ENCODE measurements at places on chromosomes 2 and 18.
A peak's percentile ranks its signal among the peaks of the same experiment; 100 is the strongest.

DNA sequence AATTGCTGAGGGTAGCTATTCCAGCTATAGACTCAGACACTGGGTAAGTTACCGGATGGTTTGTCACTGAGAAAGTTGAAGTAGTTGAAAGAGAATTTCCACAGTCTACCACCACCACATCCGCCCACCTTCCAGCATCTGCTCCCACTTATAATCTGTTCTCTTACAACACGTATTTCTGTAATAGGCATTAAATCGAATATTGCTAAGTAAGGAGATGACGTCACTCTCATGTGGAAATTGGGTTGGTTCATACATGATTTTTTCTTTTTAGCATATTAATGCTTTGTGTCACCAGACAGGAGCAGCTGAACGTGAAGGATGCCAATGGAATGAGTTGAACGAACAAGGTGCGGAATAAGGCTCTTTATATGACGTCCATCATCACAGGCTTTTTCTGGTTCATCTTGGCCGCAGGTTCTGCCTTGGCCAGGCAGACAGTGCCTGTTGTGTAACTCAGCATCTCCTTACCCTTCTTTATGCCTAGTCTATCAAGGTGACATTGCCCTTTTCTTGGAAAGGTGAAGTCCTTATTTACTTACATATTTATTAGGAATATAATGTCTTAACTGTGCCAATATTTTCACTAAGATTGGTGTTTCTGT is 45.9 kb downstream of the THUMPD2 start:
- no peak for DNase-seq

DNA sequence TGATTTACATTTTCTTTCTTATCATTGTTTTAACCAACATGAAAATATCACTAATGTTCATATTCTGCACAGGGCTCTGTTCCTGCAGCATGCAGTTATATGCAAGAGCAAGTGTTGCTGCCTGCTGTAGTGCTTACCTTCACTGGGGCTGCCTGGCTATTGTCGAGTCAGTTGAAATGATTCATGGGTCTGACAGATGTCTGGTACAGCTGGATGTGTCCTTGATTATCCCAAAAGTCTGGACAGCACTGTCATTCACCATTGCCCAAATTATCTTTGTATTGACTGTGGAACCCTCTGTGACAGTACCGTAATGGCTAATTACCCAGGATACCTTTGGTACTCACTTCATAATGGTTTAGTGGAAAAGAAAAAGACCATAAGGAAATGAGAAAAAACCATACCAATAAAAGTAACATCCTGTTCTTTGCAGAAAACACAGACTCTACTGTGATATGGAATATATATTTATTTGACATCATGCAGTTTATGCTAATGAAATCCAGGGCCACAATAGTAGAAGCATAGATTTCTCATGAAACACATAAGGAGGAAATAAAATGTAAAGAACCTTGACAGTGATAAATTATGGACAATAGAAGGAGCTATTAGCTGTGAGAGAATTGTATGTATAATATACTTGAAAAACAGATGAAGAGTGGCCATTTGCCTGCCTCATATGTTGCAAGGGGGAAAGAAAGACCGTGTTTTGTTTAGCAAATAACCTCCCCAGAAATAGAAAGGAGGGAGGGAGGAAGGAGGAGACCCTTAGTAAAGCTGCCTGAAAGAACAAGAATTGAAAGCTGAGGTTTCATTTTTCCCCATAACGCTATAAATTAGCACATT is 249.8 kb upstream of the ATP5MC3 start:
- DNase-seq: peak; percentile 34

- no peak for DNase-seq
Observed at GRCh38 chr2:173983391-173983871, 18.3 kb upstream of the SP3 start.

GRCh38 chr18:22363867-22364463 is 53.8 kb downstream of the CTAGE1 start:
- DNase-seq: no peak

- no peak for DNase-seq
Observed at GRCh38 chr2:72765997-72766609, 59.7 kb downstream of the EXOC6B start.

DNA sequence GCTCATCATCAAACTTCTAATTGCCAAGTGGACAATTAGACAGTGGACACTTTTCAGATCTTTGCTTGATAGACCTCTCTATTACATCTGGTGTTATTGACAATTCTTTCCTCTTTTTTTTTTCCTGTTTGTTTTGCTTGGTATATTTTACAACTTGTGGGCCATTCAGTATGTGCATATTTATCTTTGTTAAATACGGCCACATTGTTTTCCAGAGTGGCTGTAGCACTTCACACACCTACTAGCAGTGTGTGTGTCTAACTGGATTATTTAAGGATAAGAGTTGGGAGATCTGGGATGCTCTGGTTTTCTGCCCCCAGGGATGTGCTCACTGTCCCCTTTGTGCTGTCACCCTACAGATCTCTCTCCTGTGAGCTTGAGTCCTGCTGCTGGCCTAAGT is 4.1 kb upstream of the SLC4A5 start:
- DNase-seq: no peak

DNA sequence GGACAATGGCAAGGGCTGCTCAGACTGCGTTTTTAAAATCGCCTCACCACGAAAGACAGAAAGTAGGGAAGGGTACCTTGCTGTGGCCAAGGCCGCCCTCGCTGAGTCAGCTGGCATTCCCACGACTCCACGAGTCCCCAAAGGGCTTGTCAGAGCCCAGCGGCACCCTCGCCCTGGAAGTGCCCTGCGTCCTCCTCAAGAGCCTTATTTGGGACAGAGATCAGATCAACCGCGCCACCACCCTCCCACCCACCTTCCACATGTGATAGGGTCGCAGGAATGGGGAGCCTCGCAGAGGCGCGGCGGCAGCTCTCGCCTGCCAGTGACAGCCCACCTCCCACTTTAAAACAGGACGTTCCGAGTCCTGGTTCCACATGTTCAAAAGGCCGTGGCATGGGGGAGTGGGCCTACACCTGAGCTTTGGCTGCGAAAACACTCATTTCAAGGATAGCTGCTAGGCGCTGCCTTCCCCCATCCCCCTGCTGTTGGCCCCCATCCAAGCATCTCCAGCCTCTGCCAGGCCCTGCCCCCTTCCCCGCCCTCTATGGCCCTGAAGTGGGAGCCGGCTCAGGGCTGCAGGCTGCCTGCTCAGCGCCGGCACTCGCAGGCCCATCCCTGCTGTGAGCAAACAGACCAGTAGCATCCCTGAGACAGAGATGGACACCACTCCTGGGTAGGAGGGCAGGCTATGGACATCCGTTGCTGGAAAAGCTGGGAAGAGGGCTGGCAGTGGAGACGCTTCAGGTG is 38.1 kb upstream of the ARHGEF4 start:
- no peak for DNase-seq

DNA sequence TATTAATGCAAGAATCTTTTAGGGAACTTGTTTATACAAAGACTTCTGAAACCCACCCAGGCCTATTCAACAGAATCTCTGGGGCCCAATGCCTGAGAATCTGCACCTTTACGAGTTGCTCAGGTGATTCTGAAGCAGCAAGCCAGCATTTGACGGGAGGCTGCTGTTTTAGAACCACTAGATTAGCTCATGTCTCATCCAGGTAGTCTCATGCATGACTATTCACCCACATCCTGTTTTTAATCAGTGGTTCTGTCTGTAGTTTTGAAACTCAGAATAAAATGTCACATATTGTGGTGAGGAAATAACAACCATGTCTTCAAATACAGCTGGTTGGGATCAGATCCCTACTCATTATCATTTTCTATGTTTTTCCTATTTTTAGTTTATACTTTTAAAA is 39.5 kb downstream of the CYTIP start:
- DNase-seq: peak; percentile 52

GRCh38 chr2:8821276-8822217 is 15.9 kb downstream of the KIDINS220 start:
- no peak for DNase-seq

DNA sequence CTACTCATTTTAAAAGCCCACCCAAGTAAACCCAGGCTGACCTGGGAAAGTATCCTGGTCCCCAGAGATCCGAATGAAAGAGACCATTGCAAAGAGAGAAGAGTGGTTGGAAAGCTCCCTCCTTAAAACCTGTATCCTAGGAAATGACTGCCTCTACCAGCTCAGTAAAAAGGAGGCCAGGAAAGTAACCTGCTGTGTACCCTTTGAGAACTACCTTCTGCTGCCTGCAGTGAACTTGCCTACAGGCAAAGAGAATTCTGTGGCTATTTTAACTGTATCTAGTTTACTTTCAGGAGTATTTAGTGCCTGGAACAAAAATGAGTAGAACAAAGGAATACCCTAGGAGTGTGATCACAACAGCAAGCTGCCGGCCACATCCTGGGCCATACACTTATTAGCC is 641.7 kb upstream of the NRXN1 start:
- DNase-seq: no peak

GRCh38 chr2:158015428-158016076 is 86.1 kb upstream of the UPP2 start:
- DNase-seq: no peak

GRCh38 chr2:195318440-195319111 is 338.4 kb upstream of the SLC39A10 start:
- DNase-seq: peak; percentile 80

- no peak for DNase-seq
Observed at GRCh38 chr2:171551836-171552235, 29.6 kb downstream of the CYBRD1 start.

GRCh38 chr2:168234407-168235085 is 12.8 kb downstream of the STK39 start:
- DNase-seq: no peak

DNA sequence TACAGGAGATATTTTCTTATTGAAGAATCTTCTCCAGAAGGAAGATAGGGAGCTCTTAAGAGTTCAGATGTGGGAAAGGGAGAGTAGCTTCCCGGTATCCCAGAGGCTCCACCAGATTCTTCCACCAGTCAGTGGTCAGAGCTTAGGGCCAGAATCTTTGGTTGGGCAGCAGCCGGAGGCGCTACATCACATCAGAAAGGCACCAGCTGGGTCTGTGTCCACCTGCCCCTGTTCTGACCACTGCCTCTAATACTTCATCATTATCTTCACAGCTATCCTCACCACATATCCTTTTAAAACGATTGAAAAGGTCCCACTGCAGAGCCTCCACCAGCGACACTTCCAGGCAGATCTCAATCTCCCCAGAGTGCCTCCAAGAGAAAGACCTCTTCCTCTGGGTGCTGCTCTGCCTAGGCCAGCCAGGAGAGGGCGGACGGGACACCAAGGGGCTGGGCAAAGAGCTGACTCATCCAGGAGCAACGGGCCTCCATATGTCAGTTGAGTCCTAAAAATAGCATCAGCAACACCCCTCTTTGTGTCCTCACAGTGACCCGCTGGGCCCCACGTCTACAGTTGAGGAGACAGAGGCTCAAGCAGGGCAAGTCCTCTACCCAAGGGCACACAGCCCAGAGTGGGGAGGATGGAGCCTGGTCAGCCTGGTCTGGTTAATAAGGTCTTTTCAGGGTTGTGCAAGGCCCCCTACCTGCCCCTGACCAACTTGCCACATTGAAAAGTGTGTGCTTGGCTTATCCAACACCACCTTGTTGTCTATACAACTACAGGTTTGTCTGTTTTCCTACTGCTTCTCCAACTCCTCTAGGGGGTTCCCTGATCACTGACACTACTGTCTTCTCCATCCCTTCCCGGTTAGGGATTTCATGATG is 81.2 kb downstream of the ADD2 start:
- peak; percentile 74 for DNase-seq

- no peak for DNase-seq
Observed at GRCh38 chr2:1499033-1499795, 86.0 kb downstream of the TPO start.

DNA sequence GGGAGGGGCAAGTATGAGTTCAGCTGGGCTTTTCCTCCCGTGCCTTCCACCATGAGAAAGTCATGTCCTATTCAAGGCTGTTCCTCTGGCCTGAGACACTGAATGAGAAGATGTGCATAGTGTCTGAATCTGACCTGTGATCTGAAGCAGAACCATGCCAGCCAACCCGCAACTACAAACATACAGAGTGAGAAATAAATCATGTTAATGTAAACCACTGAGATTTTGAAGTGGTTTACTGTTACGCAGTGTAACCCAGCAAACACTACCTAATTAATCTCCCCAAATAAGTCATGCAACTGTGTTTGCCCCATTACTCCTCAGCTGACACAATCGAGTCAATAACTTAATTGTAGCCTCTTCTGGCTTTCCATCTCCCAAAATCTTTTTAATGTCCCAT is 49.2 kb downstream of the METTL4 start:
- DNase-seq: no peak

DNA sequence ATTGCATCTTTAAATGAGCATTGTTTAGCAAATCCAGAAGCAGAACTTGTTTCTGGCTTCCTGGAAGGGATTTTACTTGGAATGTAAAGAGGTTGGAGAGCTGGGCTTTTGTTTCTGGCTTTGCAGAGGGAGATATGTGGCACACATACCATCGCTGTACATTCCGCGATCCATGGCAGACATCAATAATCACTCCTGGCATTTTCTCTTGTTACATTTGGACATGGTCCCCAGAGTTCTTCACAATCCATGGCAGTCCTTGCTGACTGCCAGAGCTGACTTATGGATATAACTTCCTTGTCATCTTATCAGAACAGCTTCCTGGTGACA is 445.6 kb upstream of the SPRED2 start:
- DNase-seq: no peak

DNA sequence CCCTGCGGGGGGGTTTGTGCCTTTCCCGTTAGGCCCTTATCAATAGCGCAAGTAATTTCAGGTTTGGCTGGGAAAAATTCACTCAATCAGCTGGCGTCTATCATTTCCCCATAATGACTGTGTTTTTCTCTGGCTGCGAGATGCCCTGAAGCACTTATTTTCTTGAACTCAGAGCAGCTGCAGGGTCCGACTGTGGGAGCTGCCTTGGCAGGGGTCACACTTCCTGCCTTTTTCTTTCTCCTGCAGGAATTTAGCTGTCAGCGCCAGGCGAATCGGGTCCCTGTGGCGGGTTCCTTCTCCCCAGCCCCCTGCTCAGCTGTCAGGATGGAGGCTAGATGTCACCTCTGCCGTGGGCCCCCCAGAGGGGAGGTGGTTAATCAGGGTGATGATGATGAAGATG is 81.3 kb upstream of the HPCAL1 start:
- no peak for DNase-seq

GRCh38 chr2:63692002-63692606 is 103.3 kb downstream of the MDH1 start:
- DNase-seq: peak; percentile 85

DNA sequence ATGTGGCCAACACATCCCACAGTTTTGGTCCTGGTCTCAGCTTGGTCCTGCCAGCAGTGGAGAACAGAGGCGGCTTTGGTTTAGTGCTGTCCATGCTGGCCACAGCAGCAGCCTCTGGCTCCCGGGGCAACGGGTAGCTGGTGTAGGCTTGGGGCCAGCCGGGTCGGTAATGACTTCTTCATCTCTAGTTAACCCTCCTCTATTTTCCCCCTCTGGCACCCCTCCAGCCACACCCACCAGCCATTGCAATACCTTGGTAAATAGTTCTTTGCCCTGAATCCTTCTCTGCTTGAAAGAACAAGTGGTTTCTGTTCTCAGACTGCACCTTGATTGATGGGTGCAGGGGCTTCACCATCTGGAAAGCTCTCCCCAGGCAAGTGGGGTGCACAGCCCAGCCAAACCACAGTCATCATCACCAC is 31.7 kb upstream of the ZNF396 start:
- DNase-seq: peak; percentile 78

GRCh38 chr2:48248251-48248933 is 281.6 kb upstream of the STON1 start:
- no peak for DNase-seq

- no peak for DNase-seq
Observed at GRCh38 chr2:239954166-239955086, 70.7 kb downstream of the NDUFA10 start.

GRCh38 chr2:60553495-60554073 is at the start of gene BCL11A:
TSS of gene BCL11A (minus strand) at chr2:60553654. CDS start at chr2:60553270, 384 bp downstream.
- peak; percentile 95 for DNase-seq

Data from Karpas-422 (cell line).